Lower leg skin (tissue), 4 donors: ENCODE measurements at places on chromosomes 7 and 10.
A peak's percentile ranks its signal among the peaks of the same experiment; 100 is the strongest.

DNA sequence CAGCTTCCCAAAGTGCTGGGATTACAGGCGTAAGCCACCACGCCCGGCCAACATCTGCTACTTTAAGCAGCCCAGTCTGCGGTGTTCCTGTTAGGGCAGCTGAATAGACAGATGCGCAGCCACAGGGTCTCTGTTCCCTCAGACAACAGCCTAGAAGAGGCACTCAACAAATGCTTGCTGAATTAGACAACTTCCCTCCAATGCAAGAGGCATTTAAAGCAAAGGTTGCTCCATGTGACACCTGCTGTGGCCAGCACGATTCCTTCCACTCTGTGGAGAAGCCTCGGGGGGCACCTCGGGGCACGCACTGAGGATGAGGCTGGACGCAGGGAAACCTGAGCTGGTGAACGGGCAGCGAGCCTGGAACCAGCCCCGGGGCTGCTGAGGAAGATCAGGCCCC, 237.8 kb downstream of the MAD1L1 start:
- no peak for DNase-seq

GRCh38 chr10:117094856-117095255, 43.2 kb downstream of the VAX1 start:
- no peak for DNase-seq

DNA sequence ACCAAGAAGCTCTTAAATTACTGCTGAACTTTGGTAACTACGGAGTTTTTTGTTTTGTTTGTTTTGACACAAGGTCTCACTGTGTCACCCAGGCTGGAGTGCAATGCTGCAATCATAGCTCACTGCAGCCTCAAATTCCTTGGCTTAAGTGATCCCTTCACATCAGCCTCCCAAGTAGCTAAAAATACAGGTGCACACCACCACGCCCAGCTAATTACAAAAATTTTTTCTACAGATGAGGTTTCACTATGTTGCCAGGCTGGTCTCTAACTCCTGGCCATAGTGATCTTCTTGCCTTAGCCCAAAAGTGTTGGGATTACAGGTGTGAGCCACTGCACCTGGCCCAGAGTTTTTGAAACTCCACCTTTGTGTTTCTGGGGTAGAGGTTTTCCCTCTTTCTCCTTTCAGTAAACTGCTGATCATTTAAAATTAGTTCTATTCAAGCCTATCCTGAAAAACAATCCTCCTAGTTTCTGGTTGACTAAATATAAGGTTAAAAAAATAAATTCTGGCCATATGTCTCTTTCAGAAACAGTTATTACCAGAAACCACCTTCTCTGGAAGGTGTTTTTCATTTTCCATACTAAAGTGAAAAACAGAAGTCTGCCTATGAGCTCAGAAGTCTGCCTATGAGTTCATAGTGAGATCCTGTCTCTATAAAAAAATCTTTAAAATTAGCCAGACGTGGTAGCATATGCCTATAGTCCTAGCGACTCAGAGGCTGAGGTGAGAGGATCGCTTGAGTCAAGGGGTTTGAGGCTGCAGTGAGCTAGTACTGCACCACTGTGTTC, 63.9 kb downstream of the VOPP1 start:
- no peak for DNase-seq

DNA sequence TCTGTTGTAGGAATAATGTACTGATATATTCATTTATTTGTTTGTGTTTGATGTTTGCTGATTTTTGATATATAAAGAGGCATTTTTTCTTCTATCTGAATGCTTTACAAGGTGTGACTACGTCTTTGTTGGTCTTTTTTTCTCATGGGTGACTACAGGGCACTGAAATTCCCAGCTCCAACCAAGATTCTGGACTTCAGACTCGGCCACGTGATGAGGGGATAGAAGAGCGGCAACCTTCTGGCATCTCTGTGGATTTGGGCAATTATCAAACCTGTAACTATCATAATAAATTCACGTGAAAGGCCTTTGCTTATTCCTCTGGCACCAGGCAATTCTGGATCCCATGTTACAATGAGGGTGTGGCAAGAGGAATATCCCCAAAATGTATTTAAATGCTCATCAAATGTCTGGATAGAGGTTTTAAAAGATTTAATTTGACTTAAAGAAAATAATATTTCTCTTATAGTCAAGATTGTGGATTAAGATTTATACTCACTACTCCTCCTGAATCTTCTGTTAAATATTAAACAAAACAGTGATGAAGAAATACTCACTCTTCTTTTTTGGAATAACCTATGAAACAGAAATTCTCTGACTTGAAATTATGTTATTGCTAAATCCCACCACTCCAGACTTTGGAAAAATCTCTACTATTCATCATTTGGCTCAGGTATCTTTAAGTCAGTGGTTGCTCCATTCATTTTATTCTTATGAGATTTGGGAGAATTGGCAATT, 276.3 kb downstream of the GPR37 start:
- DNase-seq: no peak

DNA sequence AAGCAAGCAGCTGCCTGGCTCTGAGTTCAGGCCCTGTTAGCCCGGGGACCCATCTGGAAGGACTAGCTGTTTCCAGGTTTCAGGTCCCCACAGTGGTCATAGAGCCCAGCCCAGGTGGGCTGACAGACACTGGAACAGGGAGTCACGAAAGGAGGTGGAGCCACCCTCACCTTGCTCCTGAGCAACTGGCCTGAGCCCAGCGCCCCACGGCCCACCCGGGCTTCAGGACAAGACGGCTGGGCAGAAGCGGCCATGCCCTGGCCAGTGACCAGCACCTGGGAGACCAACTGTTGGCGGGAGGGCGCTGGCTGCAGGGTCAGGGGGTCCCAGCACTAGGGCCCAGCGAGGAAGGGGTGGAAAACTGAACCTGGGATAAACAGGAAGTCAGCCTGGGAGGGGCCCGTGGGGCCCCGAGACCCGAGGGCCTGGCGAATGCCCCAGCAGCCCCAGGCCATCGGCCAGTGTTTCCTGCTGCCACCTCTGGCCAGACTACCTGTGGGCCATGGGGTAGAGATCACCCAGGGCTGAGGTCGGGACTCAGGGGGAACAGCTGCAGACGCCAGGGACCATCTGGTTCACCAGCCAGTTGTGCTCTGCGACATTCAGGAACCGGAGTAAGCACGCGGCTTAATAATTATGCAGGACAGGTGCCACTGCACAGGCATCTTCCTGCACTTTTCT, 282.1 kb upstream of the PPP2R2D start:
- no peak for DNase-seq

DNA sequence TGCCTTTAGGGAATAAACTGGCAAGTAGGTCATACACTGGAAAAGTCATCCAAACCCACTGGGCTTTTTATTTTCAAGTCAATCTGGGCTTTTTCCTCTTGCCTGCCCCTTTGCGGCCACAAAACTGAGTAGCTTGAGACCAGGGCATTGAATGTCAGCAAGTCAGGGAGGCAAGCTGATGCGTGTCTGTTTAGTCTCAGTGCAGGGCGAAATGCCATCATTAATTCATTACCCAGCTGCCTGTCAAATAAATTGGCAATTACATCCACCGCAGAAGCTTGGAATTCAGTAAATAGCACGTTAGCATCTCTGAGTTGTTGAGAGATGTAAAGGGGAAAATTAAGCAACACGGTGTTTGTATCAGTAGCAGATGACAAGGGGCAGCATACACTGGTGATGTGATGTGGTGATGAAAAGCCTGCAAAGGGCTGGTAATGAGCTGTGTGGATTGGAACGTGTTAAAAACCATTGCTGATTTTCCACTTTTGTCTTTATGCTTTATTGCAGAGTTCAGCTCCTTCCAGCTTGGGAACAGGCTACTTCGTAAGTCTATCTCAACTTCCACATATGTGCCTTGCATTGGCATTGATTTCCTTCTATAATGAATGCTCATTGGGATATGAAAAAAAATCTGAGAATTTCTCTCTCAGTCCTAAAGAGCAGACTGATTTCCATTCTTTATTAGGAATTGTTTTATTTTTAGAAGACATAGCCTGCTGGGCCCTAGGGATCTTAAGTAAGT, 535.9 kb downstream of the AUTS2 start:
- no peak for DNase-seq

- peak; percentile 60 for DNase-seq
These were observed 245.6 kb upstream of the PITRM1 start for GRCh38 chr10:3418041-3418754.

DNA sequence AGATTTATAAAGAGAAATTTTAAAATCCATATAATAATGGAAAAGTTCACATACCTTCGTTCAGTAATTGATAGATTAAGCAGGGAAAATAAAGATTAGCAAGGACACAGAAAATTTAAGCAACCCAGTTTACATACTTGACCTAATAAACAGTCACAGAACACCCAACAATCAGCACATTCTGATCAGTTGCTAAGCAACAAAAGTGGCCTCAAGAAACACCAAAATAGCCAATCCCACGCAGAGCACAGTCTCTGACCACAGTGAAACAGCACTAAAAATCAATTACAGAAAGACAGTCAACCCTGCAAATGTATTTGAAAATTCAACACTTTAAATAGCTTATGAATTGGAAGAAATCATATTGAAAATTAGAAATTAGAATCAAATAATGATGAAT, 39.3 kb upstream of the DRGX start:
- DNase-seq: no peak

- DNase-seq: no peak
These were observed 77.7 kb upstream of the FAM3C start for GRCh38 chr7:121473645-121474300.

GRCh38 chr10:38094927-38095574, 914 bp downstream of the ZNF37A start:
- no peak for DNase-seq

DNA sequence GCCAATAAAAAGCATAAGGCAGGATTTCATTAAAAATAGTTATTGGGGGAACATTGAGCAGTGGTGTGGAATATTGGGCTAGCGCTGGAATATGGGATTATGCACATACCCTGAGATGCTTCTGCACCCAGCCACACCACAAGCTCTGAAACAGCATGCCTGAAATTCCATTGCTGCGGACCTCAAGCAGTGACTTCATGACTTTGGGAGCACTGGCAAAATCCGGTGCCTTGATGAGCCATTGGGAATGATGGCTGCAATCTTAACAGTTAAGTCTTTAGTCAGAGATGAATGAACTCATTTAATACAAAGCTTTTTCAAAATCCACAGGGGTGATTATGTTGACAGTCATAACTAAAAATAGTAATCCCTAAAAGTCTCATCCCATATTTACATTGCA, 274.7 kb upstream of the MTPN start:
- no peak for DNase-seq

GRCh38 chr7:32059289-32060011, 10.8 kb downstream of the PDE1C start:
- DNase-seq: no peak

DNA sequence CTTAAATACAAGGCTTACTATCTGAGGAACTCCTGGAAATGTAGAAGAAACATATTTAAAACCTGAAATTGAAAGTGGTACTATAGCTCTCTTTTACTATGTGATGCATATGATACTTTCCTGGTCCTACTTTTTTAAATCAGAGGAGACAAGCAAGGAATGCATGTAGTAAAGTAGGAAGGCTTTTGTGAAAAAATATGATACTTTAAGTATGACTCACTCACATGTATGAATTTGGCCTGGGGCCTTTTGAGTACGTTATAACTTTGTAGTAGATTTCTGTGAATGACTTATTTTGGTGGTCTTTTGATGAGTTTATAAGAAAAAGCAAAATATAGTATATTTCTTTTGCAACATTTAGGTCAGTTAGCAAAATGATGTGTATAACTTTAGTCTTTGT, 53.8 kb downstream of the TAX1BP1 start:
- DNase-seq: no peak

GRCh38 chr10:52578871-52579405, 193.6 kb downstream of the MBL2 start:
- no peak for DNase-seq

DNA sequence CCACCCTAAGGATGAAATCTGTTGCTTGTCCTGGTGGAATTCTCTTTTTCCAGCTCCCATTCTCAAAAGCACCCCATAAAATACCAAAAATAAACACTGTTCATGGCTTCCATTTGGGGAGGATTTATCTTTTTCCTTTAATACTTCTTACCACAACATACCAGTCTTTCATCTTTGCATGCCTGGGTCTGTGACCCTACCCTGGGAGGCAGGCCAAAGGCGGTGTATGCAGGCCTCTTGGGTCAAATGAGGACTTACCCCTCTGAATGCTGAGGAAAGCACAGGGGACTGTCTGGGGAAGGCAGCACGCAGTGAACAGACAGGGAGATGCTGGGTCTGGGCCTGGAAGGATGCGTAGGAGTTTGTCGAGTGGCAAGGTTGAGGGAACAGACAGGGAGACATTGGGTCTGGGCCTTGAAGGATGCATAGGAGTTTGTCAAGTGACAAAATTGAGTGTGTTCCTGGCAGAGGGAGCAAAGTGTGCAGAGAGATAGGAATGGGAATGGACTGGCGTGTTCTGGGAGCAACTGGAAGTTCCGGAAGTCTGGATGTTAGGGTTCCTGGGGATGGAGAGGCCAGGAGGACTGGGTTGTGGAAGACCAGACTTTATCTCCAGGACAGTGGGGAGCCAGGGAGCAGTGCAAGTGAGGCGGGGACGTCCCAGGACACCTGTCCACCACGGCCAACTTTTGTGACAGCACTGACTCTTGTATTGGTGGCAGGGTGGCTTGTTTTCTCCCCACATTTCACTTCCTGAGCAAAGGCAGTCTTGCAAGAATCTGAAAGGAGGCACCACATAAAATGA, 40.8 kb downstream of the MYL10 start:
- no peak for DNase-seq

- DNase-seq: peak; percentile 96
These were observed 4.6 kb downstream of the LFNG start for GRCh38 chr7:2523941-2524807.
